ENCODE measurements at places on chromosomes 11 and 22. TPM values are rescaled to one million over a fixed set of nuclear protein-coding genes. Genes with fewer than 3 reads are reported as not detected.

SLC1A2 gene
- total RNA-seq, result 3.4 TPM

GRCh38 chr11:45915446-45915845 is 2.2 kb downstream of the PEX16 start:
- H3K36me3 ChIP-seq, result peaks cover 57% of the 10 kb centered on the region
- DNase-seq, result no peak
- H3K27me3 ChIP-seq, result no peaks in the 10 kb centered on the region
- H3K4me1 ChIP-seq, result peaks cover 30% of the 10 kb centered on the region
- no peak overlapping the region for H3K27ac ChIP-seq
- H3K4me3 ChIP-seq, result no peak overlapping the region

DNA sequence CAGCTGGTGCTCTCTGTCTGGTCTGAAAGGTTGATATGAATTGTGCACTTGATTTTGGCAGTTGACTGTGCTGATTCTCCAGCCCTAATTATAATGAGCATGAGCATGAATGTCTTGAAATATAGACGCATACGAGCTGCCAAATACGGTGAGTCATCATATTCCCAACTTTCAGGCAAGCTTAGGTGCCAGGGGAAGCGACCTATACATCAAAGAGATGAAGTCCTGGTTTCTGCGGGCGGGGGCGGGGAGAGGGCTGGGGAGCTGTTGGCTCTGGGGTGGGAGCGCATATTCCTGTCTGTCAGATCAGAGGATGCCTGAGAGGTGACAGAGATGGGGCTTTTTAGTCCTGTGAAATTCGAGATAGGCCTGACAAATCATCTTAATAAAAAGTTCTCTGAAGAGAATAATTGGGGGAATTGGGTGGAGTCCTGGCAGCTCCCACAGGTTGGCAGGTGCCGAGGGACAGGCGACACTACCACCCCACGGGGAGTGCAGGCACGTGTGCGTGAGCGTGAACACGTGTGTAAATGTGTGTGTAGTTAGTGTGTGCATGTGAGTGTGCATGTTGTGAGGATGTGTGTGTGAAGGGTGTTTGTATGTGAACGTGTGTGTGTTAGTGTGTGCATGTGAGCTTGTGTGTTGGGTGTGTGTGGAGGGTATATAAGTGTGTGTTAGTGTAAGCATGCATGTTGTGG is 865.3 kb downstream of the TBC1D22A start:
- no peak for DNase-seq
- H3K36me3 ChIP-seq, result no peaks in the 10 kb centered on the region
- no peak overlapping the region for H3K4me3 ChIP-seq
- H3K27me3 ChIP-seq, result peaks cover 22% of the 10 kb centered on the region
- no peak overlapping the region for H3K27ac ChIP-seq

GRCh38 chr11:93000511-93001476 is 31.3 kb downstream of the MTNR1B start:
- H3K4me3 ChIP-seq, result no peak overlapping the region
- DNase-seq, result no peak
- H3K4me1 ChIP-seq, result no peaks in the 10 kb centered on the region
- no peak overlapping the region for H3K27ac ChIP-seq

DNA sequence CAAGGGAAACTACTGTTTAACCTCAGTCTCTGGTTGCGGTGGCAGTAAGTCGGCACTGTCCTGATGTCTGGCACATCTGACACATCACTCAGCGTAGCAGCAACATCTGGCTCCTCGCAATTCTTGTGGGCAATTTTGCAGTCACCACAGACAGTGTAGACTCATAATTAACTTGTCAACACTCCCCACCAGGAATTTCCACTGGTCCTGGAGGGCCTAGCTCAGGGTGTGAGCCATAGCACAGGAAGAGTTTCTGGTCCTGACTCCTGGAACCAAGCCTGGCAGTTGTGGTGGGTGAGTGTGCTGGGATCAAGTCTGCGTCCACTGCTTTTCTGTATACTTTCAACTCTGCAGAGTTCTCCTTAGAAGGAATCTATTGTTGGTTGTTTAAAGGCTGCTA is 209.7 kb downstream of the SNX19 start:
- no peak for DNase-seq
- H3K4me3 ChIP-seq, result no peak overlapping the region
- H3K4me1 ChIP-seq, result no peaks in the 10 kb centered on the region
- H3K27me3 ChIP-seq, result no peaks in the 10 kb centered on the region
- no peaks in the 10 kb centered on the region for H3K36me3 ChIP-seq
- no peak overlapping the region for H3K27ac ChIP-seq

DNA sequence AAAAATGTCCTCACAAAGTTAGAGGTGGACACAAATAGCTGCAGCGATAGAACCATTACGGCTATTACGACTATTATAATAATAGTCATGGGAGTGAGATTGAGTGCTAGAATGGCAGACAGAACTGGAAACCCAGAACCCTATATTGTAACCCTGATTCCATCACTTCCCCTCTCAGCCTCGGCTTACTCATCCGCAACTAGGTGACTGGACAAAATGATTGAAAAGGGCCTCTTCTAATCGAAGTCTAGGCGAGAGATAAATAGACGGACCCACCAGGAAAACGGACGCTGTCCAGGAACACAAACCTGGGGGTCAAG is 629 bp downstream of the PSMA1 start:
- H3K4me3 ChIP-seq, result peak overlapping the region; percentile 84
- peaks cover 38% of the 10 kb centered on the region for H3K36me3 ChIP-seq
- no peaks in the 10 kb centered on the region for H3K27me3 ChIP-seq
- DNase-seq, result no peak
- H3K27ac ChIP-seq, result peak overlapping the region; percentile 86
- H3K4me1 ChIP-seq, result peaks cover 26% of the 10 kb centered on the region

- no peak for DNase-seq
- no peak overlapping the region for H3K4me3 ChIP-seq
- no peaks in the 10 kb centered on the region for H3K4me1 ChIP-seq
- no peaks in the 10 kb centered on the region for H3K36me3 ChIP-seq
- no peak overlapping the region for H3K27ac ChIP-seq
Observed at GRCh38 chr11:17473071-17473744, 3.4 kb downstream of the ABCC8 start.

GRCh38 chr11:16982256-16982671 is 31.9 kb downstream of the PLEKHA7 start:
- H3K4me1 ChIP-seq, result peaks cover 31% of the 10 kb centered on the region
- peak overlapping the region; percentile 70 for H3K27ac ChIP-seq
- no peaks in the 10 kb centered on the region for H3K36me3 ChIP-seq
- no peak for DNase-seq

DNA sequence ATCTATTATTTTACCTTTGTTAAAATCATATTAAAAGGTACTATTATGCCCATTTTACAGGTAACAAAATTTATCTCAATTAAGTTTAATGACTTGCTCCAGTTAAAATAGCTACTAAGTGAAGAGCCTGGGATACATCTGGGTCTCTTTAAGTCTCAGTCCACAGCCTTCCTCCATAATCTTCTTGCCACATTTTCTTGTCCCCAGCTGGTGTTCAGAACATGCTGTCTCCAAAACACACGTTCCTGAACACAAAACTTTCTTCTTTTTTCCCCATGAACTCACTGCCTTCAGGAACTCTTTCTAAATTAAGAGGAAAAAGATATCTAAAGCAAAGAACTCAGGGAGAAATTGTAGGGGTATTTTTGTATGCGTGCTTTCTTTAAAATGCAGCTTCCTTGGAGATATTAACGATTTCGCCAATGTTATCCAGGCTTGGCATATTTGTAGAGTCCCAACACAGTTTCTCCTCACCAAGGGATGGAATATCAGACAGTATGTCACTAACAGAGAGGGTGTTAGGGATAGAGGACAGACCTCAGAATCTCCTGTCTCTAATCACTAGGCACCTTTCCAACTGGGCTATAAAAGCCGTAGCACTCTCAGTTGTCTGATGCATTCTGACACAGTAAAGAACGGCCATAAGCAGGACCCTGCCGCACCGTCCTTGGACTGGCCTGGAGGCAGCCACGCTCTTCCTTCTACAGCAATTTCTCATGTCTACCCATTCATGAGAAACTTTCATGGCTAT is 232.8 kb upstream of the BLID start:
- H3K27ac ChIP-seq, result peak overlapping the region; percentile 59
- peaks cover 8% of the 10 kb centered on the region for H3K4me1 ChIP-seq
- no peaks in the 10 kb centered on the region for H3K36me3 ChIP-seq
- no peak overlapping the region for H3K4me3 ChIP-seq
- no peaks in the 10 kb centered on the region for H3K27me3 ChIP-seq

DNA sequence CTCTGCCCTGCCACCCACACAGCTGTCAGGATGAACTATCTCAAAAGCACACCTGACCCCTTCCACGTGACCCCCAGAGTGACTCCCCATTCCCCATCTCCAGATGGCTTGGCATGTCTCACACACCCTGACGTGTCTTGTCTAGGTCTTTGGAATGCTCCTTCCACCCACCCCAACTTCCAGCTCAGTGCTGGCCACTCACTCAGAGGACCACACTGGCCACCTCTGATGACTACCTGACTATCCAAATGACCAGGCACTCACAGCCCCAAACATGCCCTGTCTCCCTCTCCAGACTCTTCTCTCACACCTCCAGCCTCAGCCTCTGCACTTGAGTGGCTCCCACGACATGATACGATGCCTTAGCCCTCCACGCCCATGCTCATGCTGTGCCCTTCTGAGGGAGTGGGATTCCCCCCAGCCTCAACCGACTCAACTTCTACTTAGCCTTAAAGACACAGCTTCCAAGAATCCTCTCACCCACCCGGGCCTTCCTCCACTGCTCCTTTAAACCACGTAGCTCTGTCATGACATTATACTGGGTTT is 259.4 kb downstream of the BUD13 start:
- DNase-seq, result no peak
- H3K36me3 ChIP-seq, result no peaks in the 10 kb centered on the region
- peaks cover 2% of the 10 kb centered on the region for H3K27me3 ChIP-seq
- H3K27ac ChIP-seq, result no peak overlapping the region
- H3K4me1 ChIP-seq, result no peaks in the 10 kb centered on the region
- H3K4me3 ChIP-seq, result no peak overlapping the region

DNA sequence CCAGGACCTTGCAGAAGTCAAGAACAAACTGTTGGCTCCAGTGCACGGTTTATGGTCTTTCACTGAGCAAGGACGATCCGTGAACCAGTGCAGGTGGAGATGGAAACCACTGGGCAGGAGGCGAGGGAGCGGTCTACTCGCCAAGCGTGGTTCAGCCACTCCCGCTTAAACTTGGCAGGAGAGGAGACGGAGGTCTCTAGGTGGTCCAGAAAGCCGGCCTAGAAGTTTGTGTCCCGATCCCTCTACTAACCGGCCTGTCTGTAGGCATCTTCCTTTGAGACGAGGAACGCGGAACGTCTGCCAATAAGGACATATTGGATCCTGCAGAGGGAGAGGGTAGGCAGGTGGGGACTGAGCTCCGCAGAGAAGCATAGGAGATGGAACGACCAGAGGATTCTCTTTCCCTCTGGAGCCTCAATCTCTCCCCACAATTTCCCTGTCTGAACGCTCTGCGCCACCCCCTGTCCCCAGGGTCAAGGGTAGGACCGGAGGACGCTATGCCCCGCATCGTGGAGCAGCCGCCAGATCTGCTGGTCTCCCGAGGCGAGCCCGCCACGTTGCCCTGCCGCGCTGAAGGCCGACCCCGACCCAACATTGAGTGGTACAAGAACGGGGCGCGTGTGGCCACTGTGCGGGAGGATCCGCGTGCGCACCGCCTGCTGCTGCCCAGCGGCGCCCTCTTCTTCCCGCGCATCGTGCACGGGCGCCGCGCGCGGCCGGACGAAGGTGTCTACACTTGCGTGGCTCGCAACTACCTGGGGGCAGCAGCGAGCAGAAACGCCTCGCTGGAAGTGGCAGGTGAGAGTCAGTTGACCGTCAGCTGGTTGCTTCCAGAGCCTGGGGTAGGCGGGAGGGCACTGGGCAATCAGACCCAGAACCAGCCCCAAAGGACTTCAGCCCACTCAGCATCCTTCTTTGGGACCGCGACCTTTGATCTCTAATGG is 3.4 kb downstream of the ROBO3 start:
- DNase-seq, result no peak
- no peak overlapping the region for H3K27ac ChIP-seq
- H3K4me3 ChIP-seq, result no peak overlapping the region
- H3K36me3 ChIP-seq, result no peaks in the 10 kb centered on the region

DNA sequence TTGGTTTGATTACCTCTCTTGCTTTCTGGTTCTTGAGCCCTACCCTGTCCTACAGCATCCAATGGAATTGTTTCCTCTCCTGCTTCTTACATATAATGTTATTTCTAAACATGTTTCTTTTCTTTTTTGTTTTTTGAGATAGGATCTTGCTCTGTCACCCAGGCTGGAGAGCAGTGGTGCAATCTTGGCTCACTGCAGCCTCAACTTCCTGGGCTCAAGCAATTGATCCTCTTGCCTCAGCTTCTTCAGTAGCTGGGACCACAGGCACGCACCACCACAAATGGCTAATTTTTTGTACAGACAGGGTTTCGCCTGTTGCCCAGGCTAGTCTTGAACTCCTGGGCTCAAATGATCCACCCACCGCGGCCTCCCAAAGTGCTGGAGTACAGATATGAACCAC is 105.9 kb downstream of the SGSM3 start:
- H3K27me3 ChIP-seq, result no peaks in the 10 kb centered on the region
- no peak overlapping the region for H3K4me3 ChIP-seq
- no peak overlapping the region for H3K27ac ChIP-seq
- H3K4me1 ChIP-seq, result peaks cover 22% of the 10 kb centered on the region

- peaks cover 14% of the 10 kb centered on the region for H3K27me3 ChIP-seq
- no peak for DNase-seq
- no peaks in the 10 kb centered on the region for H3K4me1 ChIP-seq
- H3K4me3 ChIP-seq, result no peak overlapping the region
- H3K36me3 ChIP-seq, result no peaks in the 10 kb centered on the region
Observed at GRCh38 chr22:44947049-44947448, 62.8 kb downstream of the PHF21B start.

DNA sequence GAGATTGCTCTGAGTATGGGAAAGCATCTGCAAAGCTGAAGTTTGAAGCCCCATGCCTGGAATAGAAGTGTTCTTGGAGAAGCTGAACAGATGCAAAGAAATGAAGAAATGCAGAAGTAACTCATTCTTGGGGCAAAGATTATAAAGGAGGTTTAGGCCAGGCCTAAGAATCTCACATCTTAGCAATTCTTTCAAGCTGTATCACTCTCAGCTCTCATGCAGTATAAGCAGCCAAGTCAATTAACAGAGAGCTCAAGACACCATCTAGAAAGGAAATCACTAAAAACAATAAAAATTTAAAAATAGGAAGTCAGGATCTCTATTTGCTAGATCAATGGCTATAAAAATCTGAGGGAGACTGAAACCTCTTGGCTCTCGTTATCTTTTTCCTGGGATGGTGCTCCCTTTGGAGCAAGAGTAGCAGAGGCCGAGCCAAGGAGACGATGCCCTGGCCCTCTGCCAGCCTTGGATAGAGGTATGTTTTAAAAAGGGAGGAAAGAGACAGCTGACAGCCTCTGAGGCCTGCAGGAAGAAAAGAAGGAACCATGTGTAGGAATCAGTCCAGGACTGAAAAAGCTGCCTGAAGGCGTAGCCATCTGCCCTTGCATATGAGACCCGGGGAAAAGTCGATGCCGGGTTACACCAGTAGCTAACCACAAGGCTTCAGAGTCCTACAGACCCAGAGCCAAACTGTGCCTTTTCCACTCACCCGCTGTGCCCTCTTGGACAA is 229.8 kb downstream of the BLID start:
- no peak for DNase-seq
- H3K4me1 ChIP-seq, result peaks cover 16% of the 10 kb centered on the region
- H3K27ac ChIP-seq, result no peak overlapping the region
- H3K27me3 ChIP-seq, result no peaks in the 10 kb centered on the region
- H3K4me3 ChIP-seq, result no peak overlapping the region
- no peaks in the 10 kb centered on the region for H3K36me3 ChIP-seq
